ENCODE measurements at places on chromosomes 7 and 10.

DNA sequence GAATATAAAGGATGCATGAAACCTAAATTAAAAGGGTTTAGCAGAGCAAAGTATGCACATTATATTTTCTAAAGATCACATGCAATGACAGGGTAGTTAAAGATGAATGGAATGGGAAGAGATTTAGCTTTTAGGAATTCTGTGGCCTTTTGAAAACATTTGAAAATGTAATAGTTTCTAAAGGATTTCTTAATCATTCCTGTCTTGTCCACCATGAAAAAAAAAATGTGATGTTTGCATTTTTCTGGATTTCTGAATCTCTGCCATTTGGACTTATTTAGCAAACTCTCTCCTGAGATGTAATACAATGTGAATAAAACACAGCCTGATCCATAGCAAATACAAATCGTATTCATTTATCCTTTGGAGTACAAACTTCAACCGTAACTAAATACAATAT is 126.6 kb upstream of the RAB11FIP2 start:
- DNase-seq, result no peak

DNA sequence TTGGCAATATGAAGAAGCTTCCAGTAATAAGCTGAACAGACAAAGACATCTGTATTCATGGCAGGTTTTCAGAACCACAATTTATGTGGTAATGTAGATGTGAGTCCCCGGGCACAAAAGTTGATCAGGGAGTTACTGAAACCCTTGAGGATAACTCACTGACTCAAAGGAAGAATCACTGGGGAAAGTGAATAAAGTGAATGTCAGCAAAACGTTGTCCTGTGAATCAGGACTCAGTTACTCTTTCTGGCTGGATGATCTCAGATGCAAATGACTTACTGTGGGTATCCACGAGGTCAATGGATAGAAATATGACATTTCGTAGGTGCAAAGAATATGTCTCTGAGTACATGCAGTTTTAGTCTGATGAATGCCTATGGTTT is 172.8 kb upstream of the CTBP2 start:
- DNase-seq, result no peak

DNA sequence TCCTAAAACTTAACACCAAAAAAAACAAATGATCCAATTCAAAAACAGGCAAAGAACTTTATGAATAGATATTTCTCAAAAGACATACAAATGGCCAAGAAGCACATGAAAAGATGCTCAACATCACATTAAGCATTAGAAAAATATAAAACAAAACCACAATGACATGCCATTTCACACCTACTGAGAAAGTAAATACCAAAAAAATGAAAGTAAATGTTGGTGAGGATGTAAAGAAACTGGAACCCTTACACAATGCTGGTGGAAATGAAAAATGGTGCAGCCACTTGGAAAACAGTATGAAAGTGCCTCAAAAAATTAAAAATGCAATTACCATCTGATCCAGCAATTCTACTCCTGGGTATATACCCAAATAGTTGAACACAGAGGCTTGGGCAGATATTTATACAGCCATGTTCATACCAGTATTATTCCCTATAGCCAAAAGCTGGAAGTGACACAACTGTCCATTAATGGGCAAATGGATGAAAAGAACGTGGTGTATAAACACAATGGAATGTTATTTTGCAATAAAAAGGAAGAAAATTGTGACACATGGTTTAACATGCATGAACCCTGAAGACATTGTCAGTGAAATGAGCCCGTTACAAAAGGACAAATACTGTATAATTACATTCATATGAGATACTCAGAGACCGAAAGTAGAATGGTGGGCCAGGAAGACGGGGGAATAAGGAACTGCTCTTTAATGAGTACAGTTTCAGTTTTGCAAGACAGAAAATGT is 89.0 kb downstream of the JMJD1C start:
- no peak for DNase-seq

DNA sequence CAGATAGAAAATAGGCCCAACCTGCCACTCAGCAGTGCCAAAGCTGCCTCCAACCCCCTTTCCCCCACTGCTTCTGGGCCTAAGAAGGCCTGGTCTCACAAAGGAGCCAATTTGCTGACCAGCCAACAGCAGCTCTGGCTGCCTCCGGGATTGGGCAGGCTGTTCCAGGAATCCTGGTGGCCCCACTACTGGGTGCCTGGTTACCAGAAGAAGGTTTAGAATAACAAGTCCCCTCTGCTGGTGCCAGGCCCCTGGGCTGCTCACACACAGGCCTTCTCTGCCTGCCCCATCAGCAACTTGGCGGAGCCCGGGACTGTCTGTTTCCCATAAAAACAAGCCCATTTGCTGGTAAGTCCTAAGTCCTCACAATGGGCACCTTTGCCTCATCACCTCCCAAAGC is 1.2 kb downstream of the PHKG1 start:
- no peak for DNase-seq

DNA sequence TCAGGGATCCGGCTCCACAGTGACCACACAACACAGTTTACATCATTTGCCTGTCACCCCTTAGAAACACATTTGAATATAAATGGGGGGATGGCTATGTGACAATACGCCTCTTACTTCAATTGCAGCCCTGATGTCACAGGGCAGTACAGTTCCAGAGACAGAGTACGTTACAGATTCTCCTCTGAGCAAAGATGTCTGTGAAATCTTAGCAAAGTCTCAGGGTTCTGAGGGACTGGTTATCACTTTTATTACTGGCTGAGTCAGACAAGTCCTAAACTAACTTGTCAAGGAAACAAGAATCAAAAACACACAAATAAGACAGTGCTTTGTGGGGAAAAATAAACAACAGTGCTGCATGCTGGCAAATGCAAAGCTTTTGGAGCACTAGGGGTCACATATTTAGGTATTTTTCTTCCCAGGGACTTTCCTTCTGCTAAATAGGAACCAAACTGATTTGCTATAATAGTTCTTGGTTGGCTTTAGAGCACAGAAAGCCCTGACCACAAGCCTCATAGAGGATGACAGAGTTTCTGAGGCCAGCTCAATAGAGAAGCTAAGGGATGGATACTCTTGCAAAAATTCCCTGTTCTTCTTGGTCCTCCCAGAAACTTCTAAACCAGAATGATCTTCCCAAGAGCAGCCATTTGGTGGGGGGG is 501.6 kb downstream of the GRID1 start:
- DNase-seq, result no peak

- no peak for DNase-seq
Measured at GRCh38 chr7:12674861-12675260, 12.6 kb upstream of the ARL4A start.

- DNase-seq, result peak; percentile 30
Measured at GRCh38 chr7:5177060-5177459, 13.0 kb upstream of the WIPI2 start.

- no peak for DNase-seq
Measured at GRCh38 chr10:13632884-13633440, 46.2 kb downstream of the PRPF18 start.

DNA sequence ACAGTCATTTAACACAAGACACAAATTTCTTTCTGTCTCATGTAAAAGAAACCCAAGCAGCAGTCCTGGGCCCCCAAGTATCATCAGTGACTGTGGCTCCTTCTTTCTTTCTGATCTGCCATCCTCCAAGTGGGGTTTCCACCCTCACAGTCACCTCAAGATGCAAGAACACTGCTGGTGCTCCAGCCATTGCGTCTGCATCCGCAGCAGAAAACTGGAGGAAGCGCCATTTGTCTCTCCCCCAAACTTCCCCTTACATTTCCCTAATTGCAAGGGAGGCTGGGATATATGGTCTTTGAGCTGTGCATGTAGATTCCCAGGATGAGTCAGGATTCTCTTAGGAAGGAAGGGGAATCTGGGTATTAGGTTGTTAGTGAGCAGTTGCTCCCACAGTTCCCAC is 60.9 kb upstream of the GNA12 start:
- no peak for DNase-seq

DNA sequence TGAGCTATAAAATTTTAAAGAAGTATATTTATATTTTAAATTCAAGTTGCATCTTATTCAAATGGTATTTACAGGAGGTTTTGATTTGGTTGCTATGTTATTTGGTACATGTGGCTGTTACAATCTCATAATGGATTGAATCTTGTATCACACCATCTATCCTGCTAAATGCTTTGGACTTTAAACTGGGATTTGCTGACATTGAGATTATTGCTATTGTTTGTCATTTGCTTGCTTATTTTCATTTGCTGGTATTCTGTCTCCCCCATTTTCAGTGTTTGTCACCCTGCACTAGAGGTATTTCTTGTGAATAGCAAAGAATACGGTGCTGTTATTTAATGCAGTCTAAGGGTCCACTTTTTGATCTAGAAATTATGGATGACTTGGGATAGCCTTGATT is 171.1 kb downstream of the SH2D4B start:
- no peak for DNase-seq

DNA sequence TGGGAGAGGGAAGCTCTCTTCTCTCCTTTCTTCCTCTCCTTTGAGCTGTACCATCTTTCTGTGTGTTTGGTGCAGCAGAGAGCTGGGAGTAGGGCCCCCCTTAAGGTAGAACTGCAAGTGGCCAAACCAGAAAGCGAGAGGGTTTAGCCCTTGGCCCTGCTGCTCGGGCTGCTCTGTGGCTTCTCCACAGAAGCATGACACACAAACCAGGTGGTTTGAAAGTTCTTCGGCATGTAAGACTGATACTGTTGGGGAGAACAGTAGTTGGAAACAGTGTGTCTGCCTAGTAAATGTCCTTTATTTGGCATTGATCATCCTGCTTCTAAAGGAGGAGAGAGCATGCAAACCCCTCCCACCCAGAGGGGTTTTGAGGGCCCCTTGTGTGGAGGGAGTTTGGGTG is 277.8 kb downstream of the CELF2 start:
- DNase-seq, result no peak

DNA sequence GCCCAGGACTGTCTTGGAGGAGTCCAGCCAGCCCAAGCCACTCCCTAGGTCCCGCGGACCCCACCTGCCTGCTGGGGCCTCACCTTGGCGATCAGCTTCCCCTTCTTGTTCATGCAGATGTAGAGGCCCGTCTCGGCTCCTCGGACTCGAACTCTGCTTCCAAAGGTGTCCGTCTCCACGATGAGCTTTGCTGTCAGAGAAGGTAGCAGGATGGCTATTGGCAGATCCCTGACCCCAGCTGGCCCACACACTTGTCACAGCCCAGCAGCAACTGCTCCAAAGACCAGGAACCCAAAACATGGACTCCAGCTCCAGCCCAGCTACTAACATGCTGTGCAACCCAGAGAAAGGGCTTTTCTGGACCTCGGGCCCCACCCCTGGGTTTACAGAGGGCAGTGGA is 4.5 kb downstream of the FGF8 start:
- no peak for DNase-seq

- DNase-seq, result no peak
Measured at GRCh38 chr10:121927318-121927840, 452 bp downstream of the ATE1 start.

DNA sequence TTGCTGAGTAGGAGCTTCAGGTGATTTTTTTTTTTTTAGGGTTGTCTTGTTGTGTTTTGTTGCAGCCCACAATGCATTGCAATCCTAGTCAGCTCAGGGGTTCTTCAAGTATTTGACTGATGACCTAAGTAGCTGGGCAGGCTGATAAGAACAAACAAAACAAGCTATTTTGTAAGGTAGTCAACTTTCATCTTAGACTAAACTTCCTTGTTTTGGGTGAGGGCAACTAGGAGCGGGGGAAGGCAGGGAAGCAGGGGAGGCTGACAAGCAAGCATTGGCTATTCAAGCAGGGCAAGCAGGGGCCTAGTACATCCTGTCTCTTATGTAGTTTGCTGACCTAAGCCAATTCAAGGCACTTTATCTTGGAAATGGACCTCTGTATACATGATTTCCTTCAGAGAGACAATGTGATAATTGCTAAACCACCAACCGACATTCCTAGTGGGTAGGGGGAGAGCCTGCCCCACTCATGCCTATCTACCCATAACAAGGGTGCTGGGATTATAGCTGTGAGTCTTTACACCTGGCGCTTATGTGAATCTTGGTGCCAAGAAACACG is 163.3 kb upstream of the PRKCQ start:
- DNase-seq, result no peak

DNA sequence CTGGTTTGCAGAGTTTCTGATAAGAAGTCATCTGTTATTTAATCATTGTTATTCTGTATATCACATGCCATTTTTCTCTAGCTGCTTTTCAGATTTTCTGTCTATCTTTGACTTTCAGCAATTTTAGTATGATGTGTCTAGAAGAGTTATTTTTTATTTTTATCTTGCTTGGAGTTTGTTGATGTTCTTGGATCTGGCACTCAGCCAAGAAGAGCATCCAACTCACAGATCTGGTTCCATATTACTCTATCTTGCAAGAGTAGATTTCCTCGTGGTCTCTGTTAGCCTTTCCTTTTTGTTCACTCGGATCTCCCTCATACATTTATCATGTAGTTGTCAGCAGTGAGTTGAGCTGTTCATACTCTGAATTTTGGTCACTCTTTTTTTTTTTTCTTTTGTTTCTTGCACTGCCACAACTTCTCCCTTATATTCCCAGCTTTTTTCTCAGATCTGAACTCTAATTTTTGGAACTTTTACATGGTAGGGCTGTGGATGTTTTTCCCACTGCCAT is 54.8 kb upstream of the CALCR start:
- peak; percentile 23 for DNase-seq

DNA sequence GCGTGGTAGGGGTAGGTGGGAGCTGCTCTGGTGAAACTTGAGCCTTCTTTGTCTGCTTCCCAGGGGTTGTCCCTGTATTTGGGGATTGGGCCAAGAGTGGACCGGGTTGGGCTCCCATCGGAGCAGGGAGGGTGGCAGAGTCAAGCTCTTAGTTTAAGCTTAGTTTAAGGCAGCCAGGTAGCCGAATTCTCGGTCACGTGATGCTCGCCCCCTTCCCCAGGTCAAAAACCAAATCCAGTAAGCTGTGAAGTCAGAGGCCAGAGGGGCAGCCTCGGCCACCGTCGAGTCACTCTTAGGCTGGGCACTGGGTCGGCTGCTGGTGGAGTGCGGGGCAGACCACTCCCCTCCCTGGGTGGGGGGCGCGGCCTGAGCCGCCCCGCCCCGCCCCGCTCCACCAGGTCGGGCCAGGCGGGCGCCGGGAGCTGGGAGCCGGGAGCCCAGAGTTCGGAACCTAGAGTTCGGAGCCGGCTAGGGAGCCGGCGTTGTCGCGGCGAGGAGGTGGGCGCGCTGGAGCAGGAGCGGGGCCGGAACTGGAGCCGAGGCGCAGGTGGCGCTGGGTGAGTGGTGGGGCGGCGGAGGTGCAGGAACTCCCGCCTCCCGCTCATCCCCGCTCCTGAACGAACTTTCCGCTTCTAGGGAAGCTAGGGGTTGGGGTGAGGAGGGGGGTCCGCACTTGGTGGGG is 2.8 kb upstream of the LZTS2 start:
- DNase-seq, result no peak

GRCh38 chr10:62745581-62745980 is 58.9 kb upstream of the ADO start:
- no peak for DNase-seq

DNA sequence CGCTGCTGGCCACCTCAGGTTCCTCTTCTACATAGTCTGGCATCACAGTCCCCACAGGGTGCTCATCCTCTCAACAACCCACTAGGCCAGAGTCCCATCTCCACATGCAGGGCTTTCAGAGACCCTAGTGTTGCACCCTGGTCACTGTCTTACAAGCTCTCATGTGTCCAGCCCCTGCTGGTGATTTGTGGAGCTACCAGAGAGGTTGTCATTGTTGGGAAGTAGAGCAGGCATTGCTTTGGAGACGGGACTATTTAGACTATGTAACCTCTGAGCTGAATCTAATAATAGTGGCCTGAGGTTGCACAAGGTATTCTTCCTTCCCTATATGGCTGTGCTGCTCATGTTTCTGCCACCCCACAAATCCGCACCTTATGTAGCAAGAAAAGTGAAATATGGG is 135.3 kb upstream of the VWC2 start:
- DNase-seq, result no peak

Data from NCI-H2171 (cell line).